Activated T-helper 2 cell treated with anti-CD3 and anti-CD28 coated beads, Interferon-gamma antibody, Interleukin-2, Interleukin-4, amounts not matched to agents 10 μg/mL and 5 μg/mL and 100 μg/mL, durations not matched to agents 14 hours and 24 hours and 36 hours (primary cell): ENCODE measurements at places on chromosomes 1 and 21. TPM values are rescaled to one million over a fixed set of nuclear protein-coding genes. Genes with fewer than 3 reads are reported as not detected.

GRCh38 chr1:159916242-159917051 lies 8.9 kb downstream of the TAGLN2 start:
- H3K27ac ChIP-seq: peak overlapping the region; percentile 50
- H3K36me3 ChIP-seq: peaks cover 73% of the 10 kb centered on the region
- peaks cover 45% of the 10 kb centered on the region for H3K4me1 ChIP-seq
- no peak for DNase-seq

DNA sequence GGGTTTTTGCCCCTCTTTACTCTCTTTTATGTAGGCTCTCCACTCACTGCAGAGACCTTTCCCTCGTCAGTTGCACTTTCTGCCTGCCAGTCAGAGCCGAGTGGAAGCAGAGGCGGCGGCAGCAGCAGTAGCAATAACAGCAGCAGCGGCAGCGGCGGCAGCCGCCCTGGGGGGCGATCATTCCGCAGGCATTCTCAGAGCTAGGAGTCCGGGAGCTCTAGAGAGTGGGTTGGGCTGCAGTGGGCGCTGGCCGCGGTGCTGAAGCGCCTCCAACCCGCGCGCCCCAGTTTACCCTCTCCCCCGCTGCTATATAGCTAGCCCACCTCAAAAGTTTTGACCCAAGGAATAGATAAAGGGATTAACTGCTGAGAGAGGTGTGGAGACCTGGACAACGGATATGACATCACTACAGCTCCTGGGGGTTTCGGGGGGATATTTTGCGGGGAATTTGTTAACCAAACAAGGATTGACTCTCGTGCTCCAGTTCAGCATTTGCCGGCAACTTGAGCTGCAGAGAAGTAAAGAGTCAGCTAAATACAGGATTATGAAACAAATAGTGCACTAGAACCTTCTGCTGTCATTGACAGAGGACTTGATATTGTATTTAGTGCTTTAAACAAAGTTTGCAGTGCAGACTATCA lies at the start of gene OLFM3:
TSS of gene OLFM3 (minus strand) at position 102 of the 641 bp plus-strand sequence.
- H3K4me1 ChIP-seq: no peaks in the 10 kb centered on the region
- H3K4me3 ChIP-seq: no peak within 1 kb of the TSS
- no peak within 1 kb of the TSS for H3K27ac ChIP-seq
- H3K27me3 ChIP-seq: peaks cover 9% of the 10 kb centered on the region
- peak; percentile 10 for DNase-seq

GRCh38 chr1:52544665-52545525 lies 8.0 kb downstream of the TUT4 start:
- H3K4me3 ChIP-seq: no peak overlapping the region
- no peak for DNase-seq
- no peaks in the 10 kb centered on the region for H3K27me3 ChIP-seq

DNA sequence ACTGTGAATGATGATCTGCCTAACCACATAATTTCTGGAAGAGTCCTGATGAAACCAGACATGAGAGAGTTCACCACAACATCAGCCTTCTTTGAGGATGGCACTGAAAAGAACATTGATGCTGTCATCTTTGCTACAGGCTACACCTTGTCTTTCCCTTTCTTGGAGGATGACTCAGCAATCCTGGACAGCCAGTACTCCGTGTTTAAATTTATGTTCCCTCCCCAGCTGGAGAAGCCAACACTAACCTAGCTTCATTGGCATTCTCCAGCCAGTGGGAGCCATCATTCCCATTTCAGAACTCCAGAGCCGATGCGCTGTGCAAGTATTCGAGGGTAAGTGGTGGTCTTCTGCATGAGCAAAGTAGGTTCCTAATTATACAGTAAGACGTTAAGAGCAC lies 164.1 kb upstream of the POGK start:
- no peak for DNase-seq
- H3K36me3 ChIP-seq: no peaks in the 10 kb centered on the region
- no peak overlapping the region for H3K4me3 ChIP-seq
- peaks cover 8% of the 10 kb centered on the region for H3K4me1 ChIP-seq
- H3K27me3 ChIP-seq: no peaks in the 10 kb centered on the region
- no peak overlapping the region for H3K27ac ChIP-seq

DNA sequence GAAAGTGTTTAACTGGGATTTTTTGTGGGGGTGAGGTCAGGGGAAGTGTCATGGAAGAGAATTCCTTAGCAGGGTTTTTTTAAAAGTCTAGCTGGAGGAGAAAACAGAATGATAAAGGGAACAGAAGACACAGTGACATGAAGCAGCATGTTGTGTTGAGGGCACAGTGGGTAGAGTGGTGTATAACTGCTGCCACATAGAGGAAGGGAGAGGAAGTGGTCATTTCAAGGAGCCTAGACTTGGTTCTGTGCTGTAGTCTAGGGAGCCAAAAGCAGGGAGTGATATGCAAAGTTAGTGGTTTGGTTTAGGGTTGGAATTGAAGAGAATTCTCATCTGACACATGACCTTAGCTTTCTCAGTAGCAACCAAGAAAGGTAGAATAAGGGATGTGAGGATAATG lies 10.2 kb downstream of the EEIG2 start:
- H3K4me1 ChIP-seq: peaks cover 12% of the 10 kb centered on the region
- DNase-seq: no peak
- peaks cover 5% of the 10 kb centered on the region for H3K36me3 ChIP-seq
- no peak overlapping the region for H3K4me3 ChIP-seq
- H3K27me3 ChIP-seq: no peaks in the 10 kb centered on the region
- no peak overlapping the region for H3K27ac ChIP-seq

Gene MYOG
- total RNA-seq: not detected in 2 replicates

Gene CCDC181
- 0.09 TPM in 1 of 2 replicates, not detected in the other for total RNA-seq

Gene VWA5B1
- total RNA-seq: not detected in 2 replicates

Gene KIAA1614
- total RNA-seq: 0.09 and 0.14 TPM in 2 replicates
